ENCODE measurements at places on chromosomes 2 and 18.

DNA sequence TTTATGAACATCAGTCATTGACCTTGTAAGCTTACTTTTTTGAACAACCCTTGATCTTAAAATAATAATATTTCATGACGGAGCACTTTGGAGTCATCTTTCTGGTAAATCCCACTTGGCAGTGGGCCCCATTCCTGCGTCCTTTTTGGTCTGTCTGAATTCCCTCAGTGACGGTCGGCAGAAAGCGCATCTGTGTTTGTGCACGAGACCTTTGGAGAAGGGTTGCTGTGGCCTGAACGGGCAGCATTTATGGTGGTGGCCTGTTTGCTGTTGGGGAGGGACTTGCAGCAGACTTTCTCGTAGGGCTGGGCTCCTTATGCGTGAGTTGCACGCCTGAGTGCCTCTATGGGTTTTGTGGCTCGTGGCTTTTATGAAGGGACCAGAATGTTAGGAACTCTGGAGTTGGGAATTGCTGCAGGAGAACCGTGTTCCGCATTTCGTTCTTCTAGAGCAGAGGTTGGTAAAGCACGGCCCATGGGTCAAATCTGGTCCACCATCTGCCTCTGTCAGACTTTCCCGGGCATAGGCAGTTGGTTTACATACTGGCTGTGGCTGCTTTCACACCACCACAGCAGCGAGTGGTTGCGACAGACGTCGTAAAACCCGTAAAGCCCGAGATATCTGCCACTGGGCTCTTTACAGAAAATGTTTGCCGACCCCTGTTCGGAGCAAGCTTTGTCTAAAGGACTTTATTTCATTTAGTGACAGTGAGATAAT lies 30.8 kb downstream of the LPIN1 start:
- no peak for DNase-seq

GRCh38 chr18:1094409-1094808 lies 189.7 kb downstream of the ADCYAP1 start:
- no peak for DNase-seq

- no peak for DNase-seq
These were observed 247.4 kb upstream of the CYP26B1 start for GRCh38 chr2:72395096-72395495.

DNA sequence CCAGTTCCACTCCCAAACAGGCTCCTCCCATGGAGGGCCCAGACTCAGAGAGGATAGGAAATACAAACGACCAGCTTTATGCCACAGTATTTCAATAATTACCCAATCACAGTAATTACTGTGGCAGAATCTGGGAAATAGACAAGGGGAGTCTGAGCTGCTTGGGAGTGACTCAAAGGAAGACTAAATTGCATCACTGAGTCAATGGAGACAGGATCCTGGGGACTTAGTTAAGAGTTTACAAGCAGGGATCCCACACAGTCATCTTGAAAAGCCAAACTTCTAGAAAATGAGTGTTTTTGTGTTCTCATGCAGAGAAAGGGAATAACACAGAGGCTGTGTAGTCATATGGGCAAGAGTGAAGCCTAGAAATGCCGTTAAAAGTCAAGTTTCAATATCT lies 1142.1 kb downstream of the CNTNAP5 start:
- no peak for DNase-seq

- DNase-seq: peak; percentile 95
These were observed 444.2 kb downstream of the EIPR1 start for GRCh38 chr2:2933426-2933825.

DNA sequence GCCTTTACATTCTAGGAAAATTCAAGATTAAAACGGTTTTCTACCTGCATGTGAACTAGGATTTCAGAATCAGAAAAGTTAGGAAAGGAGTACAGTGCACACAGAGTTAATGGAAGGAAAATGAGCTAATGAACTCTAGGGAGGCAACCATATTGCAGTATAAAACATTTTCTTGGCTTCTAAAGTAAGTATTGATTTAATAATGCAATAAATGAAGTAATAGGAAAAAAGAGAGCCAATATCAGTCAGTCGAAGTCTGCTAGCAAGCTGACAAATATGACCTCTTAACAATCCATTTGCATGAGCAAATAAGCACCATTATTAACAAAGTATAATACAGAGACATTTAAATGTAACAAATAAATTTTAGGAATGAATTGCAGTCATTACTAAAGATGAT lies 80.2 kb upstream of the COL3A1 start:
- no peak for DNase-seq

GRCh38 chr18:31190919-31191318 lies 28.3 kb upstream of the DSC1 start:
- DNase-seq: no peak

GRCh38 chr2:219783359-219783975 lies 156.0 kb downstream of the SLC4A3 start:
- peak; percentile 63 for DNase-seq

GRCh38 chr2:95334916-95335641 lies 37.9 kb downstream of the KCNIP3 start:
- no peak for DNase-seq

- no peak for DNase-seq
These were observed 147.3 kb downstream of the ZFP36L2 start for GRCh38 chr2:43078781-43079755.

GRCh38 chr2:102737431-102737830 lies 24.4 kb upstream of the TMEM182 start:
- no peak for DNase-seq

GRCh38 chr2:95115418-95115817 lies 6.2 kb downstream of the MRPS5 start:
- peak; percentile 86 for DNase-seq

DNA sequence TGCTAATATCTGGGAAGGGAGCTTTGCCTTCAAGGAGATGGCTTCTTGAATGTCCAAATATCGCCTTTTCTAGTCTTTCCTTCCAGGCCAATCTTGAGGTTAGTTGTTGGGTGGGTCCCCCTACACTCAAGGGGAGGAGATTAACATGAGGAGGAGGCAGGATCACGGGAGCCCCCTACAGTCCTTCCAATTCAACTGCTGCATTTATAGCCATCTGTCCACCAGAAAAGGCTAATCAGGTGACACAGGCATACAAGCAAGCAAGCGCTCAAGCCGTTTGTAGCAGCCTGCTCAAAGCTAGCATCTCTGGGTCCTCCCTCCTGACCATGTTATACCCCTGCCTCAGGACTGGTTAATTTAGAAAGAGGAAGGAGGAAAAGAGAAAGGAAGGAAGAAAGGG lies 87.6 kb downstream of the MRPS9 start:
- DNase-seq: peak; percentile 37

DNA sequence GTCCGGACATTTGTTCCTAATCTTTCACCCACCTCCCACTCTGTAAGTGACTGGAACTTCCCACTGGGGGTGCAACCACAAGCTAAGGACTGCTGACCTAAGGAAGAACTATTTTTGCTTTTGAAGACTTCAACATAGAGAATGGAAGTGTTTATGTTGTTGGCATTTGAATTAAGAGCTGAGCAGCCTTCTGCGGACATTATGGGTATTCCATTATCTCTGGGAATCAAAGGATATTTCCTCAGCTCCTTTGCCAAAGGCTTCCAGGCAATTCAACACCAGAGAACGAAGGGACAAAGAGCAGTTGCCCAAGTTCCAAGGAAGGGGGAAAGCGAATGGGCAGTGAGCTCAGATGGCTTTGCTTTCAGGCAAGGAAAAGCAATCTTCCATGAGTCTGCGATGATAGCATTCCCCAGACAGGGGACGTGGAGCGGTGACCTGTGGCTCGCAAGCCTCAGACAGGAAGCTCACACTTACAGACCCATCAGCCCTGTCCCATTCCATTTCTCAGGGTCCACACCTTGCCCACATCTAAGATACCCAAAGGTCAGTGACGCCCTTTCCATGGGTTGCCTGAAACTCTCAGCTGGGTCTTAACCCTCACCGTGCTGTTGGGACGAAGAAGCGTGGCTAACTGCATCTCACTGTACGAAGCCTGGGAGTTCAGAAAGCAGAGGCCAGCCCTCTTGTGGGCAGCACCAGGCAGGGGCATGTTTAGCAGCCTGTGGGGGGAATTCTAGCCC lies 116.8 kb downstream of the COPS8 start:
- no peak for DNase-seq

GRCh38 chr2:224723586-224724217 lies 7.5 kb upstream of the CCDC195 start:
- DNase-seq: peak; percentile 5

GRCh38 chr18:8844721-8845148 lies 139.4 kb downstream of the MTCL1 start:
- peak; percentile 52 for DNase-seq
